ENCODE measurements at places on chromosomes 12 and 14.

- no peak for DNase-seq
Measured at GRCh38 chr12:113724794-113725556, 241.2 kb downstream of the RBM19 start.

GRCh38 chr14:51463461-51463860 is 188.2 kb upstream of the FRMD6 start:
- DNase-seq, result no peak

GRCh38 chr12:114508529-114509129 is 102.7 kb upstream of the TBX5 start:
- DNase-seq, result peak; percentile 72

DNA sequence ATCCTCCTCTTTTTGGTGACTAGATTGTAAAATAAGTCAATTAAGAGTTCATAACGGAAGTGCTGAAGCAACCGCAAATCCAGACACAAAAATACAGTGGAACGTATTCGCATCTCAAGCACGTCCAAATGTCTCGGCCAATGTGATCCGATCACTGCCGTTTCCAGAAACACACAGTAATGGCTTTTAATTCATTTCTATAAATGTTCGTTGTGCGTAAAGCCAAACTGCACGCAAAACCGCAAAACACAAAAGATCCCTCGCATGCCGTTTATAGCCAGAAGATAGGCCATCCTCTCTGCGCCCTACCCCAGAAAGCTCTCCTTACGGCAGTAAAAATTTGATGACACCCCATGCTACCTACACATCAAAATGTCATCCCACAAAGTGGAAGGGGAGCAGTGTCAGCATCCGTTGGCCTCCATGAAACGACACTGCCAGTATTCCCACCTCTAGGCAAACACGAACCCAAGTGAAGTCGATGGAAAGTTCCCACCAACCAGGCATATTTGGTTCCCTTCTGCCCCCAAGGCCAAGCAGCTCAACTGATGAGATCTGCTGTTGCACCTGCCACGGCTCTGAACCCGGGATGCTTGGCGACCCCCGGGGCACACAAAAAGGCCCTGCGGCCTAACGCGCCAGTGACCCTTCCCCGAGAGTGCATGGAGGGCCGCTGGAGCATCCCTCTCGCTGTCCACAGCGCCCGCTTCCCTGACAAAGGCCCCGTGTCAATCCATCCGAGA is 1.4 kb downstream of the HECTD4 start:
- peak; percentile 40 for DNase-seq

DNA sequence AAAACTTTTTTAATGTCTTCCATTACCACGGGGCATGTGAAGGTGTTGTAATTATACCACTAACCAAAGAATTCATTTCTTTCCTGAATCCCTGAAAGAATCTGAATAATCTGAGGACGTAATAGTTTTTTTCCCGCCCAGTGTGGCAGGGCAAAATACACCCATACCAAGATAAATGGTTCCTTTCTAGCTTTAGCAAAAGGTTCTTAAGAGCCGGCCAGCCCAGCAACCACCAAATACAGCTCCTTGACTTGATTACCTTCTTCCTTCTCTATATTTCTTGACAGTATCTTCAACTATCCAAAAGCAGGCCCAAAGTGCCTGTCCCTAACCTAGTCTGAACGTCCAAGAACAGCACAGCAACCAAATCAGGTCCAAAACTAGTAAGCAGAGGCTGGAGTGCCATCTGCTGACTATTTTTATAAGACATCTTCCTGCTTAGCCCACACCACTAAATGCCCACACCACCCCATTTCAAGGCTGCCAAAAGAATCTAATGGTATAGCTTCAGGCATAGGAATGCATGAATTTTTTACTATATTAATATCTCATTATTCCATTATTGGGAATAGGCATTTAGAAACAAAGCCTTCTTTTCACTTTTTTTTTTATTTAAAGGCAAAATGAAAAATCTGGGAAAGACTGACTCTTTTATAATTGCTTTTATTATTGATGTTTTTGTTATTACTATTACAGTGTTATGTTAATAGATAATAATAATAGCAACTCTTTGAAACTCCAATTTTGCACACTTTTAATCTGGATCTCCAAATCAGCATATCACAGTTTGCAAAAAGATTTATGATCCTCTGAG is 524.4 kb downstream of the MED13L start:
- peak; percentile 49 for DNase-seq

GRCh38 chr14:60326274-60326673 is 77.3 kb downstream of the PPM1A start:
- DNase-seq, result no peak

GRCh38 chr12:89309815-89310214 is 42.5 kb downstream of the DUSP6 start:
- DNase-seq, result no peak

DNA sequence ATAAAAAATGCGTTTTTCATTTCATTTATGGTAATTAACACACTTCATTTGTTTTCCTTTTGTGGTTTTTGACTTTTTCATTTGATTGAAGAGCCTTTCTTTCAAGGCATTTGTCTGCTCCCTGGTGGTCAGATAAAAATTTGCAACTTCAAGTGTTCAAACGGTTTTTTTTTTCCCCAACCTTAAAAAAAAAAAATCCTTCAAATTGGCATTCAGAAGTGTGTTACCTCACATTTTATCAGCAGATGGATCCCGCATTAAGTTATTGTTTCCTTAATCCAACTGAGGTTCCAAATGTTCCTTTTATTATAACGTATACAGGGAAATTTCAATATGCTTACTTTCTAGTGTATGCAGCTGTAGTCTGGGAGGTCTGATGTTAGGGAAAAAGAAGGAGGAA is 47.2 kb downstream of the MYF5 start:
- DNase-seq, result no peak

GRCh38 chr12:132174015-132174838 is 30.0 kb downstream of the NOC4L start:
- no peak for DNase-seq

DNA sequence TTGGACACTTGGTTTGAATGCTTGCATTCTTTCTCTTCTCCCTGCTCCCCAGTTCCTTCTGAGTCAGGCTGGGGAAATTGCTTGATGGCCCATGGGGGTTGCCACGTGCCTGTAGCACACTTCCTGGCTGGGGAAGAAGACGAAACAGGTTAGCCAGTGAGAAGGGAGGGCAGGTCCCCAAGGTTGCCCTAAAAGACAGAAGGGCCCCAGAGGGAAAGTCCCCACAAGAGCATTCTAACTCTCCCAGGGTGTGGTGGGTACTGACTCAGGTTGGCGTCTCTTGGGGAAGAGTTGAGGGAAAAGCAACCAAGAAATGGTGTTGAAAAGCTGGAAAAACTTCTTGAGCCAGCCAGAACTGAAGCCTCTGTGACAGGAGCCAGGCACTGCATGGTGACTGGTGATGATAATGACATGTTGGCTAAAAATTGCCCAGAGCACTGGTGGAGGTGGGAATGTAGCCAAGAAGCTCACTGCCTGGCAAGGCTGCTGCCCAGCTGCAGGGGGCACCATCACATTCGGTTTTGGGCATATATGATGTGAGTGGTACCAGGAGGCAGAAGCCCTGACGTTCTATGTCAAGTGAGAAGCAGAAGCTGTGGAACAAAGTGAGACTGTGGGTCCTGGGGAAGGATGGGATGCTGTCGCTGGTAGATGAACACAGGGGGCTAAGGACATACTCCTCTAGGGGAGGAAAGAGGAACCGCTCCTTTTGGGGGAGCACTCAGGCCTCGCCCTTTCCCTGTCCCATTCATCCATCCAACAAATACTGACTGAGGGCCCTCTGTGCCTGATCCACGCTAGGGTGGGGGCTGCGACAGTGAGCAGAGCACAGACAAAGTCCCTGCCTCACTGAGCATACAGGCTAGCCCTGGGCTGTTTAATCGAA is 8.1 kb upstream of the RABGGTA start:
- DNase-seq, result no peak

DNA sequence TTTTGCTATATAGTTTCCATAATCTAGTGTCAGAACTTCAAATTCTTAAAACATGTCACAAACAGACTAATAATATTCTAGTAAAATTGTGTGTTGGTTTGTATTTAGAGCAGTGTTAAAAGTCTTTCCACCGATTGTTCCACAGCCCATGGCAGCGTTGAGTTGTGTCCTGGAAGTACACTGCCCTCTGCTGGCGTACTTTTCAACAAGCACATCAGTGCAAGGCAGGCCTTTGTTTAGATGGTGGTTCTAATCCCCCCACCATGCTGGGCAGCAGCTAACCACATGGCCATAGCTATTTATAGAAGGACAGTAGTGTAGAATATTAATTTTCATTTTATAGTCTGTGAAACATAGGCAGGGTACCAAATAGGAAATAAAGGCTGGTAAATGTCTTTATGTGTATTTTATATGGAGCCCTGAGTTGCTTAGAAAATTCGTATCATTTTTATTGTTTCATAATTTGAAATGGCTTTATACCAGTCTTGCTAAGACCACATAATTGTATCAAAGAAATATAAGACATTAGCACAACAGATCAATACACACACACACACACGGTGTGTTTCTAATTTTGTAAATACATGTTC is 235.4 kb downstream of the SEC23A start:
- peak; percentile 66 for DNase-seq

DNA sequence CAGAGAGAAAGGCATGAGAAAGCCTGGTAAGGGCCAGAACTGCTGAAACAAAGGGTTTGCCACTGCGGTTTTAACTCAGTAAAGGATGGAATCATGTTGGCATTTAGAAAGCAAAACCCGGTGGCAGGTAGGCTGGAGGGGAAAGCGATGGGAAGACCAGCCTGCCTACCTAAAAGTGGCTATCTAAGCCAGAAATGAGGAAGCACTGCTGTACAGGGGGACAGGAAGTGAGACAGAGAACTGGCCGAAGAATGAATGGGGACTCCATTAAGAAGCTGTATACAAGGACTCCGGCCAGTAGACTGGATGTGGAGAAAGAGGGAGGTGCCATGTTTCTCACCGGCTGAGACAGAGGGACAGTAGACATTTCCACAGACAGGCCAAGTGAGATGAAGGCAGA is 48.2 kb downstream of the PPM1H start:
- DNase-seq, result no peak

DNA sequence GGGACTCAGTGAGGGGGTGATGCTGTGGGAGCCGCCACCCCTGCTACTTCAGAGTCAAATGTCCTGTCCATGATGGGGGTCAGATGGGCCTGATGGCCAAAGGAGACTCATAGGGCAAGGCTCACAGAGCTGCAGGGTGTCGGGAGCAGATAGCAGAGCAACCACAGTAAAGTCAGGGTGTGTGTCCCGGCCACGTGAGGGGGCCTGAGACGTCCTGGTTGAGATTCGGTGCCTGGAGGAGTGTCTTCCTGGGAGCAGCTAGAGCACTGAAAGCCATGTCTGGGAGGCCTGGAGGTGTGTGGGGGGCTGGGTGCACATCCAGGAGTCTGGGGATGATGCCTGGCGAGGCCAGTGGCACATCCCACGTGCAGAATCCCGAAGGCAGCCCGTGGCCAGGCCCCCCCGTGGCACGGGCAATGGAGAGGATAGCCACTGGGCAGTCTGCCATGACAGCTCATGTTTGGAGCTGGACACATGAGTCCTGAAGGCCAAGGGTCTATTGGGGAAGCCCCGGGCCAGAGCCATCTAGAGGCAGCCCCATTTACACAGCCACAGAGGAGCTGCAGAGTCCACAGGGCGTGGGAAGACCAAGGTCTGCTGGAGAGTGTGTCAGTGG is 308.0 kb upstream of the SFSWAP start:
- no peak for DNase-seq

GRCh38 chr14:51933191-51933590 is 56.2 kb upstream of the RTRAF start:
- no peak for DNase-seq

GRCh38 chr12:12461923-12462315 is 100.7 kb downstream of the DUSP16 start:
- no peak for DNase-seq

DNA sequence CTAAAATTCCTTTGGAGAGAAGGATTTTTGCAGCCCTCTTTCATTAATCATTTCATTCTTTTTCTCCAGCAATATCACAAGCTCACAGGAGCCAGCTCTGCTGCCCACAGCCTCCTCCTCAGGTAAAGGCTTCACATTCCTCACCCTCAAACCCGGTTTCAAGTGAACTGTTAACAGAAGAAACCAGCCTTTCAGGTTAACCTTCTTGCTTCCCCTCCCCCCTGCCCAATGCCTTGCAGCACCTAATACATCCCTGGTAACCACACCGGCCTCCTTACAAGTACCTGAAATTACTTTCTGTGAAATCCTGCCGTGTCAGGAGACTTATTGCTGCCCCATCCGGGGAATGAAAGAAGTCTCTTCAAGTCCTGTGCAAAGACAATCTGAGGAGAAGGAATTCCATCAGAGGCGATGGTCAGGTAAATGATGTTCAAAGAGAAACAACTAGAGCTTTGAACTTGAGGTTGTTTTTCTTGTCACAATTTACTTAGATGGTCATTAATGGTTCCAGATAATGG is 111.2 kb downstream of the MYRFL start:
- no peak for DNase-seq

GRCh38 chr12:15056218-15056617 is 83.4 kb downstream of the PDE6H start:
- no peak for DNase-seq

GRCh38 chr14:23028799-23029198 is 5.9 kb downstream of the PSMB5 start:
- no peak for DNase-seq

DNA sequence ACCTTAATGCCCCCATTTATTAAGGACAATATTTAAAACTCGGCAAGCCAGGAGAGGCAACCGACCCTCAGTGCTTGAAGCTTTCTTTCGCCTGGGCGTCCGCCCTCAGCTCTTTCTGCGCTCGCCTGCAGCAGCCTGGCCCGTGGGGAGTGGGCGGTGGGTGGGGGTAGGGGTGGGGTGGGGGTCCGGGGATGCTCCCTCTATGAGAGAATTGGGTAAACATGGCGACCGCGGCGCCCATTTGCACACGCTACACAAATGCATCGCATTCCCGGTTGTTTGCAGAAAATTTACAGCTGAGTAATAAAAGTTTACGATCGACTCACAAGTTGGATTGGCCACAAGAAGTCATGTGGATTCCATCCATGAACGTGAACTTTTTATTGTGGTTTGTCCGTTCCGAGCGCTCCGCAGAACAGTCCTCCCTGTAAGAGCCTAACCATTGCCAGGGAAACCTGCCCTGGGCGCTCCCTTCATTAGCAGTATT is 7.7 kb downstream of the HOXC8 start:
- no peak for DNase-seq

DNA sequence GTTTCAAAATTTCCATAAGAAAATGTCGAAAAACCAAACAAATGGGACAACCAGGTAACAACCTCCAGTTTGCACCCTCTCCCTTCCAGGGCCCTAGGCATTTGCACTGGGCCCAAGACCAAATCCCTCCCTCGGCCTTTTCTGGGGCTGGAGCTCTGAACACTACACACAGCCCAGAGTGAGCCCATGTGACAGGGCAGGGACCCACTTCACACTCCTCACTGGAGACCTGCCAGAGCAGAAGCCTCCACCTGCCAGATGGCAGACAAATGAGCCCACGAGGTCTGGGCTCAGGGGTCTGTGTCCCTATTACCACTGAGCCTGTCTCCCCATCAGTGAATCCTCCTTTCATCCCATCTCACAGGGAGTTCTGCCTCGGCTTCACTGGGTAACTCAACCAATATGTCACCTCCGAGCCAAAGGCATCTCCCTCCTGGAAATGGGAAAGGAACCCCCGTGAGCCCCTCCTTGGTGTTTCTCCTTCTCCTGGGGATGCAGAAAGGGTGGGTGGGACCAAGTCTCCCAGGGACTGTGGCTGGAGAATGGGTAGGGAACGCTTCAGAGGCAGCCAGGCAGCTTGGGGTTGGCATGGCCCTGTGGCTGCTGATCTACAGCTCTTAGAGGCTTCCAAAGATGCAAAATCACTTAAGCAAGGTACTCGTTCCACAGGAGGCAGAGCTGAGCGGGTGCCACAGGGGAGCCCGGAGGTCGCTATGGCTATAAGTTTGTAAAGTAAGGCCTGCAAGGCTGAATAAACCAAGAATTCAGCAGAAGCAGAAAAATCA is 10.6 kb downstream of the VWF start:
- peak; percentile 39 for DNase-seq
